ENCODE measurements at places on chromosomes 5 and 9.

DNA sequence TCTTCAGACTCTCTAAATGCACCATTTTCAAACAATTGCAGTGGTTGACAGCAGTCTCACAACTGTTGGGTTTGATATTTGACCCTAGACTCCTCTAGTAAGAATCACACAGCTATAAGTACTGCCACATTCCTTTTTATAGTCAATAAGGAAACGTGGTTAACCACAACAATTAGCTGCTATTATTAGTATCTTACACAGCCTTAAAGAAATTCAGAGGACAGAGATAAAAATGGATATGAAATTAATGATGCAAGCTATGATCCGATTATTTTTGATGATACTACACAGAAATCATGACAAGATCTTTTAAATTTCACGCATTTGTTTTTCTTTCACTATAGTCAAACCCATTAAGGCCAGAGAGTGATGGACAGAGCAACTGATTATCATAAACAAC lies 288.6 kb upstream of the C9orf72 start:
- DNase-seq, result no peak
- H3K4me3 ChIP-seq, result no peak overlapping the region
- no peak overlapping the region for H3K27ac ChIP-seq
- H3K4me1 ChIP-seq, result no peaks in the 10 kb centered on the region
- no peaks in the 10 kb centered on the region for H3K27me3 ChIP-seq
- no peaks in the 10 kb centered on the region for H3K36me3 ChIP-seq

DNA sequence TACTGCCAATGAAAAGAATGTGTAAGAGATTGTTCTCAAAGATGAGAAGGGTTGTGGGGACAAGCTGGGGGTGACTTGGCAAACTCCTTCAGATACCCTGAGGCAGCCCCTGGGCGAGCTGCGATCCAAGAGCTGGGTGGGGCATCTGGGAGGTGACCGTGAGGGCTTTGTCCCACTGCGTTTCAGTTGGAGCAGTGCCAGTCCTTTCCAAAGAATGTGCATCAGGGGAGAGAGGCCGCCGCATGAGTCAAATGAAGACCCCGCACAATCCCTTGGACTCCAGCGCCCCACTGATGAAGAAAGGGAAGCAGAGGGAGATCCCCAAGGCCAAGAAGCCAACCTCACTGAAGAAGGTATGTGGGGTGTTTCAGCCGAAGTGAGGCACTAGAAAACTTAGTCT lies 28.4 kb downstream of the SECISBP2 start:
- no peak for DNase-seq
- H3K4me1 ChIP-seq, result no peaks in the 10 kb centered on the region
- H3K36me3 ChIP-seq, result peaks cover 84% of the 10 kb centered on the region
- no peak overlapping the region for H3K27ac ChIP-seq
- no peaks in the 10 kb centered on the region for H3K27me3 ChIP-seq
- H3K4me3 ChIP-seq, result no peak overlapping the region

DNA sequence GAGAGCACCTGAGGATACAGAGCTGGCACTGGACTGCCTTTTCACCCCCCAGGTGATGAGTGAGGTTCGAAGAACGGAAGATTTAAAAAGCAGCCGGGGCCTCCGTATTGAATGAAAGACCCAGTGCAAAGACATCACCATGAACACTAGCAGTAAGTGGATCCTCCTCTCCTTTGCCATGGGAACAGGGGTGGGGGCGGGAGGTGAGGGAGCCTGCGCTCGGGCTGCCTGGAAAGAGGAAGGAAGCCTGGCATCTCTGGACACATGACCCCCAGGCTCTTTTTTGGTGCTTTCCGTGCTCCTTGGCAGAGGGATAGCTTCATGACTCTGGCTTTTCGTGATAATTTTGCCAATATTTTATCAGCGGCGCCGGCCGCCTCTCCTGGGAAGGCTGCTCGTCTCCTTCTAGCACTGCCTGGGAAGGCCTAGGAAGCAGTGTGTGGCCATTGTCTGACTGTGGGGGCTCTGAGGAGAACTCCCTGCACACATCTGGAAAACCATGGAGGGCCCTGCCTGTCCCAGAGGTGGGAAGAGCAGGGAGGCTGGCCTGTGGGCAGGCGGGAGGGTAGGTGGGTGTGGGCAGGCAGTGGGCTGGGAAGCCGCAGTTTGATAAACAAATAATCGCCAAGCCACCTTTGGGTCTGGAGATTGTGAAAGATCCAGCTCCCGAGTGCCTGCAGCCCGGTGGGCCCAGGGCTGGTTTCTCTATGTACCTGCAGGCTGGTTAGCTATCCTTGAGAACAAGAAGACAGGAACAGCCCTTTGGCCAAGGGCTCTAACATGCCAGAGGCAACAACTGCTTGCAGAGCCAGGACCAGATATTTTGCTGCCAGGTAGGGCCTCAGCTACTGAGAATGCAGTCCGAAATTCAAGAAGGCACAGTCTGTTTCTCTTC lies 911 bp downstream of the ABLIM3 start:
- H3K4me3 ChIP-seq, result peak overlapping the region; percentile 82
- H3K27ac ChIP-seq, result peak overlapping the region; percentile 52
- DNase-seq, result peak; percentile 40
- peaks cover 10% of the 10 kb centered on the region for H3K4me1 ChIP-seq
- H3K27me3 ChIP-seq, result no peaks in the 10 kb centered on the region

GRCh38 chr5:150059623-150060022 lies 26.7 kb downstream of the CSF1R start:
- H3K27me3 ChIP-seq, result no peaks in the 10 kb centered on the region
- no peak for DNase-seq
- no peak overlapping the region for H3K4me3 ChIP-seq
- H3K27ac ChIP-seq, result no peak overlapping the region
- H3K36me3 ChIP-seq, result peaks cover 4% of the 10 kb centered on the region

DNA sequence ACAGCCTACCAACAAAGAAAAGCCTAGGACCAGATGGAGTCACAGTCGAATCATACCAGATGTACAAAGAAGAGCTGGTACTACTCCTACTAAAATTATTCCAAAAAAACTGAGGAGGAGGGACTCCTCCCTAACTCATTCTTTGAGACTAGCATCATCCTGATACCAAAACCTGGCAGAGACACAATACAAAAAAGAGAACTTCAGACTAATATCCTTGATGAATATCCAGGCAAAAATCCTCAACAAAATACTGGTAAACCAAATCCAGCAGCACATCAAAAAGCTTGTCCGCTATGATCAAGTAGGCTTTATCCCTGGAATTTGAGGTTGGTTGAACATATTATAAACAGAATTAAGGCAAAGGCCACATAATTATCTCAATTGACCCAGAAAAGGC lies 900.4 kb upstream of the ARRDC3 start:
- no peaks in the 10 kb centered on the region for H3K36me3 ChIP-seq
- H3K4me3 ChIP-seq, result no peak overlapping the region
- no peaks in the 10 kb centered on the region for H3K4me1 ChIP-seq
- no peak overlapping the region for H3K27ac ChIP-seq
- H3K27me3 ChIP-seq, result no peaks in the 10 kb centered on the region

DNA sequence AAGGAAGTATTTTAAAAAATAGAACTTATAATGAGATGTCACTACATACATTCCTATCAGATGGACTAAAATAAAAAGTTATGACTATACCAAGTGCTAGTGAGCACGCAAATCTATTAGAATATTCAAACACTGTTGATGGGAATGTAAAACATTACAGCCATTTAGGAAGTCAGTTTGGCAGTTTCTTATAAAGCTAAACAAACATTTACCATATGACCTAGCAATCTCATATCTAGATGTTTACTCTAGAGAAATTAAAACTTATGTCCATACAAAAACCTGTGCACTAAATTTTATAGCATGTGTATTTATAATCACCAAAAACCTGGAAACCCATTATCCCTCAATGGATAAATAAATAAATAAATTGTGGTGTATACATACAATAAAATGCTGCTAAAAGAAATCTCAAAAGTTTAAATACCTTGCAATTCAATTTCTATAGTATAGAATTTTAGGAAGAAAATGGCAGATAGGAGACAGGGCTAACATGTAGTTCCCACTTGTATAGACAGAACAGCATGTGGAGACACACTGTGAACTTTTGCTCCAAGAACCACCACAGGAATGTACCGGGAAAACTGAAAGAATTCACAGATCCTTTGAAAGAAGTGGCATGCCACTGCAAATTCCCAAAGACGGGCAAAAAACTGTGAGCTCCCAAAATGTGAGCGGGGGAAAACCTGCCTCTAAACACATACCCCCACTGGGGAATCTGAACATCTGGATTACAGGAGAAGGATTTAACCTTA lies 174.6 kb upstream of the SPEF2 start:
- no peaks in the 10 kb centered on the region for H3K27me3 ChIP-seq
- H3K36me3 ChIP-seq, result no peaks in the 10 kb centered on the region
- no peaks in the 10 kb centered on the region for H3K4me1 ChIP-seq
- H3K4me3 ChIP-seq, result no peak overlapping the region
- DNase-seq, result no peak

DNA sequence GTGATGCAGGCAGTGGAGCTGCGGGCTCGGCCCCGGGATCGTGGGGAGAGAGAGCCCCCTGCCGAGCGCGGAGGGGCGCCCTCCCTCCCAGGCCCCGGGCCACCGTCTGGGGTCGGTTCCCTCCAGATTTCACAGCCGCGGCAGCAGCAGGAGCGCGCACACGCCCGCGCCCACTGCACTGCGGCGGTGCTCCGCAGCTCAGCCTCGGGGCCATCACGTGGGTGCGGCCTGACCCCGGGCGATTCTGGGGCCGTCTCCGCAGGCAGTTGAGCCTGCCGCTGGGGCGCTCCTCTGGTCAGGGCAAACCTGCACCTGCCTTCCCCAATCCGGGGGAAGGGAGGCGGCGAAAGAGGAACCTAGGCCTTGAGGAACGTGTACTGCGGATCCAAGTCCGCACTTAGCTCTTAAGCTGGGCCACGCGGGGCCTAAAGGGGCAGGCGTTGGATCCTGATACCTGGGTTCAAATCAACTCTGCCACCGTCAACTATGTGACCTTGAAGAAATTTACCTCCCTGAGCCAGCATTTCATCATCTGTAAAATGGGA lies 9.4 kb upstream of the DELE1 start:
- DNase-seq, result peak; percentile 85
- no peak overlapping the region for H3K27ac ChIP-seq
- H3K4me3 ChIP-seq, result peak overlapping the region; percentile 49

DNA sequence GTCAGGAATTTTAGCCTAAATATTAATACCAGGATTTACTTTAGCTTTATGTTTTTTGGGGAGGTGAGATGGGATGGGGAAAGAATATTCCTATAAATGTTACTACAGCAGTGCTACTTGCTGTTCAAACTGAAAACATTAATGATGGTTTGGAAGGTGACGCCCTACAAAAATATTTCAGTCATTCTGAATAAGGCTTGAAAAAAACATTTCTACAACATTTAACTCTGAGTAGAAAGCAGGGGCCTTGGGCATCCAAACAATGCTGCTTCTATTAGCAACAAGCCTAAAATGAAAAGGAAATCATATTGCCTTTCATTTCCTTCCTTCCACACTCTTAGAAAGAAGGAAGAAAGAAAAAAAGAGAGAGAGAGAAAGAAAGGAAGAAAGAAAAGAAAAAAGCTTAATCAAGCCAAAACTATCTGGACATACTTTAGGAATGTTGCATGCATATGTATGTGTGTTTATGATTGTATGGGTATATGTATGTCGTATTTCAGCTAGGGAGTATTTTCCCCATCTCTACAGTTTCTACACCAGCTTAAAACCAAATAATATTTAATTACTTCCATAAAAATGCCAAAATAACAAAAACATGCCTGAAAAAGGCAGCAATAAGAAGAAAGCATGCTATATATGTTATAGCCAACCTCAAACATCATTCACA lies 16.3 kb upstream of the DAB2 start:
- H3K4me1 ChIP-seq, result no peaks in the 10 kb centered on the region
- DNase-seq, result no peak
- H3K36me3 ChIP-seq, result no peaks in the 10 kb centered on the region
- H3K4me3 ChIP-seq, result no peak overlapping the region

GRCh38 chr9:135971892-135972291 lies 10.7 kb upstream of the UBAC1 start:
- H3K4me3 ChIP-seq, result no peak overlapping the region
- H3K36me3 ChIP-seq, result no peaks in the 10 kb centered on the region
- DNase-seq, result peak; percentile 93

- no peaks in the 10 kb centered on the region for H3K27me3 ChIP-seq
- no peaks in the 10 kb centered on the region for H3K36me3 ChIP-seq
- H3K27ac ChIP-seq, result no peak overlapping the region
Observed at GRCh38 chr5:135840959-135841358, 6.5 kb downstream of the SLC25A48 start.

DNA sequence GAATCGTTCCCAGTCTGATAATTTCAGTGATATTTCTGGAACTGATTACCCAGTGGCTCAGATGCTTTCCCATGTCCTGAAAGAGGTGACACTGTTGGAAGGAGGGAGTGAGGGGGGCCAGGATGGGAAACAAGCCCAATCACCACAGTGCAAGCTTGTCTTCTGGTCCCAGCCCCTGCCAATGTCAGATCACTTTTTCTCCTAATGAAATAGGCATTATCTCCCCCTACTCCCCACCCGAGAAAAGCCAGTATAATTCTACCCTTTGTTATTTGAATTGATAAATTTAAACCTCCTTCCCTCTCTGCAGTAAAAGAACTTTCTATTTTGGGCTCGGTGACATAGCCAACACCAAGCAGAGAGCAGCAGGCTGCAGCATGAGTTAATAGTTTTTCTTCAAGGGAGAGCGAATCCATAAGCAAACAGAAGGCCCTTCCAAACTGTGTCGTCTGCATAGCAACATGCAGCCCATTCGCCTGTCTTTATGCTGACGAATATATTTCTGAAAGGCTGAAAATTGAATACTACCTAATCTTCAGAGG lies 14.6 kb upstream of the PPP2CA start:
- H3K4me3 ChIP-seq, result no peak overlapping the region
- no peak overlapping the region for H3K27ac ChIP-seq
- H3K27me3 ChIP-seq, result no peaks in the 10 kb centered on the region
- no peaks in the 10 kb centered on the region for H3K36me3 ChIP-seq

DNA sequence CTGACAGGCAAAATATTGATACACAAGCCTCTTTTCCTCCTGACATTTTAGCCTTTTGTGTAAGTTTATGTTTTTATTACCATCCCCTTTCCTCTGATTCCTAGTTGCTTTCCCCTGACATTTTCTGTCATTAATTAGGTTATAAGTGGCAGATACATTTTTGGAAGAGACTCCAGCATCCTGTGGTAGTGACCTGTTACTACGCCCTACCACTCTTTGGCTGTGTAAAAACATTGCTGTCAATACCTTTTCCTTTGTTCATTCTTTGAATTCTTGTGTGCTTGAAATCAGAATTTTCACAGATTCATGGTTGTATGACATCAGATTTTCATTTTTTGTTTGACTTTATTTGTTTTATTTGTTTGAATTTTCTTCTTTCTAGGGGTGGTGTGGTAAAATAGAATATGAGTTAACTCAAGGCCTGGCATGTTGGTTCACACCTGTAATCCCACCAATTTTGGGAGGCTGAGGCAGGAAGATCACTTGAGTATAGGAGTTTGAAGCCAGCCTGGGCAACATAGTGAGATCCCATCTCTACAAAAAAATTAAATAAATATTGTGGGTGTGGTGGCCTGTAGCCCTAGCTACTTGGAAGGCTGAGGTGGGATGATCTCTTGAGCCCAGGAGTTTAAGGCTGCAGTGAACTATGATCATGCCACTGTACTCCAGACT lies 43.4 kb downstream of the UBE2R2 start:
- no peaks in the 10 kb centered on the region for H3K36me3 ChIP-seq
- no peak overlapping the region for H3K4me3 ChIP-seq
- no peak for DNase-seq
- no peak overlapping the region for H3K27ac ChIP-seq
- no peaks in the 10 kb centered on the region for H3K27me3 ChIP-seq

GRCh38 chr5:178590924-178591423 lies 781 bp upstream of the COL23A1 start:
- DNase-seq, result no peak
- peaks cover 4% of the 10 kb centered on the region for H3K4me1 ChIP-seq
- H3K36me3 ChIP-seq, result no peaks in the 10 kb centered on the region
- H3K27ac ChIP-seq, result no peak overlapping the region
- H3K4me3 ChIP-seq, result no peak overlapping the region

Data from kidney (tissue), 22 donors.